GM18507 (cell line): ENCODE measurements at places on chromosomes 7 and 10.

GRCh38 chr10:69321039-69321715, 42.9 kb downstream of the HK1 start:
- DNase-seq = no peak

DNA sequence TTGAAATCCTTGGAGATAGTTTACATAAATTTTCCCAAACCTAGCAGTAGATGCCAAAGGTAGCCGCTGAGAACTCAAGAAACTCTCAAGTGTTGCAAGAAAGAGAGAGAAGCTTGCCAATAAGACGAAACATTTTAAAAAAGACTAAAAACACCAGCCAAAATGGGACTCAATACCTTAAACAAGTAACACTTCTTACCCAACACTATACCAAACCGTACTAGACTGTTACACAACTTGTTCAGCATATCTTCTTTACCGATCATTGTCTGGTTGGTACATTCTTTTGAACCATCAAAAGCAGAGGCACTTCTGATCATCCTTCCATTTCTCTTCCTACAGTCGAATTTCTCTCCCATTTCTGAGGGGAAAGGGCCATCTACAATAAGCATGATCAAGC, 4.8 kb upstream of the PTPN12 start:
- no peak for DNase-seq

DNA sequence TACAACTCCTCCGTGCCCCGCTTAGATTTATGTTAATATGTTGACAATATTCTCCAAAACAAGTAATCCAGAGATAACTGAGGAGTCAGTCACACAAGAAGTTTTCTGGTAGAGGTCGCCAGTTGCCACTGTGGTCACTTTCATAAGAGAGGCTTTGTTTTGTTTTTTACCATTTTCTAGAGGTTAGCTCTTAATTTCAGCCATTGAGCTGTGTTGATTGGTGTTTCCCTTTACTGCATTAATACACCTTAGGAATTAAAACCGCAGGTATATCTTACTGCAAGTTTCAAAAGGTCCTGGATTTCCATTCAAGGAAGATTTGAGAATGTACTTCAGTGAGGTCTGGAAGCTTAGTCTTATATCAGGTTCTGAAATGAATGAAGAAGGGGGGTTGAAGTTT, 3.5 kb downstream of the BMI1 start:
- DNase-seq = no peak

DNA sequence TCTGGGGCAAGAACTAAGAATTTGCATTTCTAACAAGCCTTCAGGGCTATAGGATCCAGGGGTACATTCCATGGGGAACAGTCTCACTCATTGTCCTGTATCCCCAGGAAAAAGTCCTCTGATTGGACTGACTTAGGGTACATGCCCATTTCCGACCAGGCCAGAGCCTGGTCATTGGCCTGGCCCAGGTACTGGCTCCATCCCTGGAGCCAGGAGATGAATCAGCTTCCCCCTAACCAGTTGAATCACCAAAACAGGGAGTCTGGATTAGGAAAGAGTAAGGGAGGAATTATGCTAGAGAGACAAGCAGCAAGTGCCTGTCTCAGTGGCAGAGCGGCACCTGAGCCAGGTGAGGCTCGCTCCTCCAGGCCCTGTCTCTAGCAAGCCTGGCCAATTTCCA, 137.5 kb downstream of the FGFR2 start:
- DNase-seq = no peak

DNA sequence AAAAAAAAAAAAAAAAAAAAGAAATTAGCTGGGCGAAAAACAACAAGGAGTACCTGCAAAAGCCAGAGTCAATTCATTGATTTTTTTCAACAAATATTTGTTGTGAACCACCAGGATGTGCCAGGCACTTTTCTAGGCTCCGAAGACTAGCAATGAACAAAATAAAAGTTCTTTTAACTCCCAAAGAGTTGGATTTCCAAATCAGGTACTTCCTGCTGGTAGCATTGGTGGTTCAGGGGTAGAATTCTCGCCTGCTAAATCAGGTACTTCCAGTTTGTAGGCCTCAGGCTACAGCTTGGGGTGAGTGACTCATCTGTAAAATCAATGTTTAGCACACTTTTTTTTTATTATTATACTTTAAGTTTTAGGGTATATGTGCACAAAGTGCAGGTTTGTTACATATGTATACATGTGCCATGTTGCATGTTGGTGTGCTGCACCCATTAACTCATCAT, 10.9 kb downstream of the PPA1 start:
- DNase-seq = no peak
